ENCODE measurements at places on chromosomes 3 and 15.

- no peak for DNase-seq
Measured at GRCh38 chr3:12416731-12417130, 67.5 kb upstream of the TSEN2 start.

- DNase-seq, result no peak
Measured at GRCh38 chr3:47424434-47425382, 43.9 kb downstream of the PTPN23 start.

- no peak for DNase-seq
Measured at GRCh38 chr15:34023907-34024306, 15.1 kb downstream of the AVEN start.

DNA sequence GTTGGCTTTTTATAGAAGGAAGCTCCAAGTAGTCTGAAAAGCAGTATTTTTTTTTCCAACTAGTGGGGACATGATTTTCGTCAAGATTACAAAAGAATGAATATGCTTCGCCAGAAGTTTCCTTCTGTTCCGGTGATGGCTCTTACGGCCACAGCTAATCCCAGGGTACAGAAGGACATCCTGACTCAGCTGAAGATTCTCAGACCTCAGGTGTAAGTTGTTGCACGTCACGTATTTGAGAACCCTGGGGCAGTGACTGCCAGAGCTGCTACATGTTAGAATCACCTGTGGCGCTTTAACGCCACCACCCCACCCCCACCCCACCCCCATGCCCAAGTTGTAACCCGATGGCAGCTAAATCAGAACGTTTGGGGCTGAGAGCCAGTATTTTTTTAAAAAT lies 52.2 kb downstream of the BLM start:
- no peak for DNase-seq

- DNase-seq, result no peak
Measured at GRCh38 chr3:140424211-140424610, 253.7 kb upstream of the TRIM42 start.

- no peak for DNase-seq
Measured at GRCh38 chr3:165446555-165446954, 250.4 kb upstream of the SLITRK3 start.

- DNase-seq, result no peak
Measured at GRCh38 chr3:107962946-107963345, 127.9 kb downstream of the CD47 start.

- no peak for DNase-seq
Measured at GRCh38 chr3:193416629-193417028, 38.1 kb upstream of the ATP13A5 start.

DNA sequence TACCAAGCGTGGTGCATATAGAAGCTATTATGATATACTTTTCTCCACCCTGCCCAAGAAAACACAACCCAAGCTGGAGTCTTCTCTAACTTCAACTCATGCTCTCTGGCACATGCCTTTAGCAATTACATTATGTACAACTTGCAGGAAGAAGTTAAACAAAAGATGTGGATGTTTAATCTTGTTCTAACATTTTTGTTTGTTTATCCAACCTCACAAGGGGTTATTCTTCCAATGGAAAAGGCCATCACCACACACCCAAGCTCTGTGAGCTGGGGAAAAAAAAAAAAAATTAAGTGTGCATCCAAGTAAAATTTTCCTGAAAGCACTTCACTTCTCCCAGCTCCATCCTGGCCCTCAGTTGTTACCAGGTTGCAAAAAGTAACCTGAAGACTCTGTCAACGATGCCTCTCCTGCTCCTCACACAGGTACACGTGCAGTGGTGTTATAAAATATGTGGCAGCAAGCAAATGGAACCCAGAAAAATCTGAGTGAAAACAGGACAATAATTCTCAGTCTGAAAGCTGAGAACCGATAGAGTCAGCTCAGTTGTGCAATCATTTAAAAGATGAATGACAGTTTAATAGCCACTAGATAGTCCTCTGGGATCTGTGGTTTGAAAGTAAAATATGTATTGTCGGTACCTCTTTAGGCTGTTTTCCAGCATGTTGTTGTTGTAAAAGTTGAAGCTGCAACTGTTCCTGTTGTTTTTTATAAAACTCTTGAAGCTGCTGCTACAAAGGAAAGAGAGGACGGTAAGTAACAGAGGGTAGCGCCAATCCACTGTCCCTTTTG lies 531.4 kb downstream of the FOXP1 start:
- no peak for DNase-seq

GRCh38 chr3:60580809-60581208 lies 670.4 kb downstream of the FHIT start:
- DNase-seq, result no peak

GRCh38 chr3:171387062-171387461 lies 73.1 kb downstream of the TNIK start:
- DNase-seq, result no peak

- DNase-seq, result no peak
Measured at GRCh38 chr15:92098869-92099268, 245.4 kb downstream of the SLCO3A1 start.

DNA sequence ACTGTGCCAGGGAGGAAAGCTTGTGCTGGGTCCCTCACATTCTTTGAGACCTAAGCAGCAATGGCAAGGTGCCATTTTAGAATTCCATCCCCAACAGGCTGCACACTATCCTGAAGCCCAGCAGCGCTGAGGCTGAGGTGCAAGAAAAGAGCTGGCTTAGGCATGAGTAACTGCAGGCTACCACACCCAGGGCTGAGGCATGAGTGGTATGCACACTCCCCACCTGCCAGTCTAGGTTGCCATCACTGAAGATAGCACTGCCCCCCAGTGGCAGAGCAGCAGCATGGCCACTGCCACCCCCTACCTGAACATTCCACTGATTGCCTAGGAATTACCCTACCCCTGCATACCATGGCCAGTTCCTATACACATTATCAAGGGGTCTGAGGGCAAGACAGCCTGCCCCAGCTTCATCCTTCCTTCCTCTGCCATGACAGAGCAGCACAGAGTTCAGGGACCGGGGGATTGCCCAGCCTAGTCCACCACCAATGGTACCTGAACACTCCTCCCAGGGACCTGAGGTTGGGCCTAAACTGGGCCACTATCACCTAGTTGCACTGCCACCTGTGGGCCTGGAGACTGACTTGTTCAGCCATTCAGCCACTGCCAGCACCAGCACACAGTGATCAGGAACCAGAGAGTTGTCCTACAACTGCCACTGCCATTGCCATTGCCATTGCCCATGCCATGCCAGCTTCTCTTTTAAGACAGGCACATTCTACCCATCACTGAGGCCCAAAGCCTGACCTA lies 129.8 kb downstream of the SATB1 start:
- DNase-seq, result no peak

DNA sequence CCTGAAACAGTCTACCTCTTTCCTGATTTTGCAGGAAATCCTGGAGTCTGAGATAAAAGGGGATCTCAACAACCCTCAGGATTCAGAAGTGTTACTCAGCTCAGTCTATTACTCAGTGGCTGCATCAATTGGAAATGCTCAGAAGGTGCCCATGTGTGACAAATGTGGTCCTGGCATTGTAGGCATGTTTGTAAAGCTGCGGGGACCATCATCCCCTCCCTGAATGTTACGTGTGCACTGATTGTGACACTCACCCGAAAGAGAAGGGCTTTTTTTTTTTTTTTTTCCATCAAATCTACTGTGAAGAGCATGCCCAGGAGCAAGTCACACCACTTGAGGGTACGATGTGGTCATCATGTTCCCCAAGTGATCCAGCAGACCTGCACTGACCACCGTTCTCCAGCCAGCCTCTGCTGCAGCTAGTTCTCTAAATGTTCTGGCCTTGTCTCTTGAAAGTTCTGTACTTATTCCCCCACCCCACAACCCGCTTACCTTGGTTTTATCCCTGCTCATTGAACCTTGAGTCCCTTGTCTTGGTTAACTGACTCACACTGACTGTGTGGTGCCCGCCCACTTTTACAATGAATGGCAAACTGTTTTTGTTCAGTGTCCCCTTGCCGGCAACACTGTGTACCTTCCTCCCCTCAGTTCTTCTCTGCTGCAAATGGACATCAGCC lies 19.8 kb downstream of the ST3GAL6 start:
- no peak for DNase-seq

DNA sequence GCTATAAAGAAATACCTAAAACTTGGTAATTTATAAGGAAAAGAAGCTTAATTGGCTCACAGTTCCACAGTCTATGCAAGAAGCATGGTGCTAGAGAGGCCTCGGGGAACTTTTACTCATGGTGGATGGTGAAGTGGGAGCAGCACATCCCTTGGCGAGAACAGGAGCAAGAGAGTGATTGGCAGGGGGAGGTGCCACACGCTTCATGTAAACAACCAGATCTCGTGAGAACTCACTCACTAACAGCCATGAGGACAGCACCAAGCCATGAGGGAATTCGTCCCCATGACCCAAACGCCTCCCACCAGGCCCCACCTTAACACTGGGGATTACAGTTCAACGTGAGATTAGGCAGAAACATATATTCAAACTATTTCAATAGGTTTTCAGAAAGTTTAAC lies 28.0 kb downstream of the GABRB3 start:
- DNase-seq, result no peak

DNA sequence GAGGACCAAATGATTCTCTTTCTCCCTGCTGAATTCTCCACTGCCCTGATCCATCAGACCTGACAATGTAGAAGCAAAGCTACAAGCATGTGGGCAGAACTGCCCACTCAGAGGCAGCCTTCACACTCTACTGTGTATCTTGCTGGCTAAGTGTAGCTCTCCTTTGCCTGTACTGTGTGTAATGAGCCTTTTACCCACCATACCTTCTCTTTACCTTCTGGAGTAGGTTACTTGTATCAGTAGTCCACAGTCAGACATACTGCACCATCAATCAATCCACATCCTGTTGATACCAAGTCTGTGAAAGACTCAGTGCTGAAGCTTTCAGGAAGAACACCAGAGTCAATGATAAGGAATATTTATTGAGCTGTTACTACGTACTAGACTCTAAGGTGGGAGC lies 440.7 kb upstream of the ARHGEF26 start:
- no peak for DNase-seq

DNA sequence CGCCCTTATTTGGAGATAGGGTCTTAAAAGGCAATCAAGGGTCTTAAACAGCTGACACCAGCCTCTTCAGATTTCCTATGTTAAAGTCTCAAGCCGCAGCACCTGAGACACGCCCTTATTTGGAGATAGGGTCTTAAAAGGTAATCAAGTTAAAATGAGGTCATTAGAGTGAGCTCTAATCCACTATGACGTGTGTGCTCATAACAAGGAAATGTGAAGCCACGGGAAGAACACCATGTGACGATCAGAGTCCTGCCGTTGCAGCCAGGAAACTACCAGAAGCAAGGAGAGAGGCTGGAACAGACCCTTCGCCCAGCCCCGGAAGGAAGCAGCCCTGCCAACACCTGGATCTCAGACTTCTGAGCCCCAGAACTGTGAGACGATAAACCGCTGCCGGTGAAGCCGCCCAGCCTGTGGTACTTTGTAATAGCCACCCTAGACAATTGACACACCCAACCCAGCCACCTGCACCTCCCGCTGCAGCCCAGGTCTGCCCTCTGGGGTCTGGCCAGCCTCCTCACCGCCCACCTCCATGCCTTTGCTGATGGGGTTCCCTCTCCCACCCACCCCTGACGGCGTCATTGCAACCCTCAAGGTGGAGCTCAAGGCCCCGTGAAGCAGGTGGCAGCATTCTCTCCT lies 137.9 kb downstream of the MEGF11 start:
- DNase-seq, result no peak

All from stimulated activated CD8-positive, alpha-beta memory T cell treated with anti-CD3 and anti-CD28 coated beads, Interleukin-15, amount 100 ng/mL, for 4 hours (primary cell).